CD4-positive, CD25-positive, alpha-beta regulatory T cell (primary cell): ENCODE measurements at places on chromosomes 1 and 21. TPM values are rescaled to one million over a fixed set of nuclear protein-coding genes. Genes with fewer than 3 reads are reported as not detected.

Gene MYBPH
- polyA plus RNA-seq, result not detected

Gene FCRL6
- polyA plus RNA-seq, result not detected

Gene LCE6A
- polyA plus RNA-seq, result not detected

Gene THAP3
- 28.8 TPM for polyA plus RNA-seq

Gene AQP10
- not detected for polyA plus RNA-seq

Gene DRAXIN
- 0.11 TPM for polyA plus RNA-seq

Gene ABCA4
- polyA plus RNA-seq, result not detected

Gene IGSF21
- polyA plus RNA-seq, result not detected

Gene IQGAP3
- 0.98 TPM for polyA plus RNA-seq

Gene BMP8A
- polyA plus RNA-seq, result not detected

Gene CLCA1
- not detected for polyA plus RNA-seq

Gene LCE2C
- not detected for polyA plus RNA-seq

Gene AIRE
- polyA plus RNA-seq, result 0.09 TPM

Gene LIN28A
- polyA plus RNA-seq, result not detected

Gene PDE4B
- polyA plus RNA-seq, result 75.4 TPM

Gene CA6
- polyA plus RNA-seq, result not detected

Gene CCDC190
- polyA plus RNA-seq, result not detected

Gene NR5A2
- polyA plus RNA-seq, result not detected

Gene CFAP74
- not detected for polyA plus RNA-seq

Gene PGBD5
- not detected for polyA plus RNA-seq

Gene SRP9
- 292 TPM for polyA plus RNA-seq
